ENCODE measurements at places on chromosomes 2 and 18.

DNA sequence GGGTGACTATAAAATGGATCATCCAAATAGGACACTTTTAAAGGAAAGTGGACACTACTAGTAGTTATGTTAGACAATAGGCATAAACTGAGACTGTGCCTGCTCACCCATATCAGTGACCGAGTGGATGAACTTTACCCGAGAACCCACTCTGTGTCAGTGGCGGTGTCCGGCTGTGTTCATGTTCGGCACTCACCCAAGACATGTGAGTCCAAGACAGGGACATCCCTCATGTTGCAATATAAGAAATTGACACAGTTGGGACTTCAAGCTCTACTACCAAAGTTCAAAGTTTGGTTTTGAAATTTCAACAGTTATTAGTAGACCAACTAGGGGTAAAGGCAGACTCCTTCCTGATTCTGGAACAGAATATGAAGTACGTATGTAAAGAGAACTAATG, 326.3 kb upstream of the TNP1 start:
- ATAC-seq, result peak; percentile 70

- ATAC-seq, result no peak
Measured at GRCh38 chr2:15273452-15273851, 287.7 kb downstream of the NBAS start.

DNA sequence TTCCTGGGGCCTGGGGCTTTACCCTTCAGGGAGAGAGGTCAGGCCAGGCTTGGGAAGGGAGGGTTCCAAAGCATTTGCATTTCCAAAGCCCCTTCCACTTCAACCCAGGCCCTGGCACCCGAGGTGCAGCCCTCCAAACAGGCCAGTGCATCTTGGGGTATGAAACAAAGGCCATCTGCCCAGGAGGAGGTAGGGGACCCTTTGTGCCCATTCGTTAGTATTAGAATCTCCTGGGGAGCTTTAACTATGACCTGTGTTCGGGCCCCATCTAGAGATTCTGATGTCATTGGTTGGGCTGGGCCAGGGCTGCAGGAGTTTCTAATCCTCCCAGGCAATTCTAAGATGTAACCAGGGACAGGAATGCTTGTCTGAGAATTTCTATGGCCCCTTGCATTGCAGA, 73.6 kb downstream of the CIB4 start:
- ATAC-seq, result no peak

GRCh38 chr2:239961662-239962613, 63.2 kb downstream of the NDUFA10 start:
- no peak for ATAC-seq

DNA sequence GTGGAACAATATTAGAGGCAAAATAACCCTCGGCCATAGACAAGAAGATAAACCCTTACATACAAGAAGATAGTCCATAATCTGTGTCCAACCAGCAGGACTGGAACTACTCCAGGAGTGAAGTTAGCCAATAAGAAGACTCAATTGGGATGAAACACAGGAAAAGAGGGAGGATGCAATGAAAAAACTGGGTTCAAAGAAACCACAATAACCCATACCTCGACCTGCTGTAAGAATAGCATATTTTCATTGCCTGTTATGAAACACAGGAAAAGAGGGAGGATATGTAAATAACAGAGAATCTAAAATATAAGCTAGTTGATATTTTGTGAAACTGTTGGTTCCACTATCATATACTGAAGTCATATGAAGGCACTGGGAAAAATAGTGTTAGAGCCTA, 87.1 kb upstream of the CSRNP3 start:
- ATAC-seq, result no peak

GRCh38 chr2:42089340-42089925, 41.6 kb downstream of the PKDCC start:
- ATAC-seq, result peak; percentile 40

DNA sequence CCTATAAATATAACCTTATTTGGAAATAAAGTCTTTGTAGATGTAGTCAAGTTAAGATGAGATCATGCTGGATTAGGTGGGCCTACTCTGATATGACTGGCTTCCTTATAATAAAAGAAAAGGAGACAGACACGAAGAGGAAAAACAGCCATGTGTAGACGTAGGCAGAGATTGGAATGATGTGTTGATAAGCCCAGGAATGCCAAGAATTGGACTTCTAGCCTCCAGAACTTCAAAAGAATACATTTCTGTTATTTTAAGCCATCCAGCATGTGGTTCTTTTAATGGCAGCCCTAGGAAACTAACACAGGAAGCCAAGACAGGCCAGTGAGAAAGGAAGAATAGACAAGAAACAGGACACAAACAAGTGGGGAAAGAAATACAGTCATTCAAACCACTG, 68.6 kb downstream of the NYAP2 start:
- no peak for ATAC-seq

DNA sequence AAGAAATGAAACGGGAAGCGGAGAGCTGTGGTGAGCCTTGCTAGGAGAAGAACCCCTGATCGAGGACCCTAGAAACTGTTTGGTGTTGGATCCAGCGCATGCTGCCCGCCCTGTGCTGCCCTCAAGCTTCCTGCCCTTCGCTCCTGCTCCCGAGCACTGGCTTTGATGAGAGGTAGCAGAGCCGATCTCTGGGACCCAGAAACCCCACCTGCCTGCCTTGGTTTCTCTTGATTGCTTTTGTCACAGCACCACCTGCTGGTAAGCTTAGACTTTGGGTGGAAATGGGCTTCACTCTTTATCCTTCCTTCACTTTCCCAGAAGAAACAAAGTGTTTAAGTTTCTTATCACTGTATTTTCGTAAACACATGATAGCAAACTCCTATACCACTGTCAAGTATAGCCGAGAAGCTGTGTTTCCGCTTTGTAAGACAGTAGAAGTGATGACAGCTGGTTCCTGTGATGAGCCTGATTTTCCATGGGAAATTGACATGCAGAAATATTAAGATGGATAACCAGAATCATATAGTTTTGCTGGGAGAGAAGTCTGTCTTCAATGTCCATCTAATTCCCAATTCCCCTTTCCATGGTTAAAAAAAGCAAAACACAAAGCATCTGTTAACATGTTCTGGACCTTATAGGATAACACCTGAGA, 267.4 kb downstream of the PHLPP1 start:
- ATAC-seq, result peak; percentile 61

DNA sequence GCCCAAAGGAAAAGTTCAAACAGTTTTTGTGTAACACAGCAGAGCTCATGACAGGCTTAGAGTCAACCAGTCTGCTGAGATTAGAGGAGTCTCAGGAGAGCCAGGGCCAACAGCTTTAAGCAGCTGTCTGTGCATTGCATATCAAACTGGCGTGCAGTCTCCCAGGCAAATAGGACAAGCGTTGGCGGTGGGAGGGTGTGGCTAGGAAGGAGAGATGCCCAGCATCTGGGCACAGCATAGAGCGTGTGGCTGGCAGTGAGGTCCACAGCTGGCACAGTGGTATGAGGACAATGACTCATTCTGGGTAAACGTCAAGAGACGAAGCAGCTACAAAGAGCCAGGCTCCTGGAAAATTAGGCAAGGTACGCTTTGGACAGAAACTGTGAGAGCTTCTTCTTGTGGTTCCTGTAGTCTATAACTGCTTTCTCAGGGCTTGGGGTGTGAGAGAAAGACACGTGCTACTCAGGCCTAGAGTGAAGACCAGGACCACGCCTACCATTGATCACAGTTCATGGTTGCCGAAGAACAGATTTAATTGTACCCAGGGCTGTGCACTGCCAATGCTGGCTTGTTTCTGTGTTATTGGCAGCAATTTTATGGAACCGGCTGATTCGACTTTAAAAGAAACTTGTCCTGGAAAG, 14.8 kb downstream of the ZAP70 start:
- ATAC-seq, result peak; percentile 46

GRCh38 chr2:192969055-192969454, 774.3 kb upstream of the TMEFF2 start:
- no peak for ATAC-seq
